NCI-H1417 (cell line): ENCODE measurements at places on chromosomes 5 and 9.

DNA sequence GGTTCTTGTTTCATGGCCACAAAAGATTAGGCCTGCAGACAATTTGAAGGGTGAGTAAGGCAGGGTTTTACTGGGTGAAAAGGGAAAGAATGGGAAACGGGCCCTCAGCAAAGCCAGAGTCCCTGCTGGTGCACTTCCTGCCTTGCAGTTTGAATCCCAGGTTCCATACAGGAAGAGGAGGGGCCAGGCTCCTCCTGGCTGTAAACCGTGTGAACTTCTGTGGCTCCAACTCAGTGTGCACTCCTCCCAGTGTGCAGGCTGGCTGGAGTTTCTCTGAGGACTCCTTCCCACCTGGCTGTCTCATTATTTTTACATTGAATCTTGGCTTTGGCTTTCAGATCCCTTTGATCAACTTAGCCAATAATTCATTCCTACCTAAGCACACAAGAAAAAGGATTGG, 367.1 kb upstream of the KLF4 start:
- no peak for DNase-seq

DNA sequence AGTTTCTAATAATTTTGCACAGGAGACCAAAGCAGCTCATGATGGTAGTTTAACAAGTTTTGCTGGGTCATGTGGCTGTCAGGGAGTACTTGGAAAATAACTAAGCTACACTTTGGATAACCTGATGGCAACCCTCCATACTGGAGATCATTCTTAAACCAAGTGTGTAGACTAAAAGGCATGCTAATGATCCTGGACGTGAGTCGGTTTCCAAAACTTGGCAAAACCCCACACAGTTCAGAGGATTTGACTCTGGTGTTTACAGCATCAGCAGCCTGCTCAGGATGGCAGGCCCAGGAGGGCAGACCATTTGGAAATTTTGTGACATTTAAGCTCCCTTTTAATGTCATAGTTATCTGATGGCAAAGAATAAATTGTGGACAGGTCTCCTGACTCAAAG, 196.5 kb upstream of the EFNA5 start:
- no peak for DNase-seq

GRCh38 chr5:2039180-2039531, 156.4 kb upstream of the IRX4 start:
- DNase-seq, result peak; percentile 42

DNA sequence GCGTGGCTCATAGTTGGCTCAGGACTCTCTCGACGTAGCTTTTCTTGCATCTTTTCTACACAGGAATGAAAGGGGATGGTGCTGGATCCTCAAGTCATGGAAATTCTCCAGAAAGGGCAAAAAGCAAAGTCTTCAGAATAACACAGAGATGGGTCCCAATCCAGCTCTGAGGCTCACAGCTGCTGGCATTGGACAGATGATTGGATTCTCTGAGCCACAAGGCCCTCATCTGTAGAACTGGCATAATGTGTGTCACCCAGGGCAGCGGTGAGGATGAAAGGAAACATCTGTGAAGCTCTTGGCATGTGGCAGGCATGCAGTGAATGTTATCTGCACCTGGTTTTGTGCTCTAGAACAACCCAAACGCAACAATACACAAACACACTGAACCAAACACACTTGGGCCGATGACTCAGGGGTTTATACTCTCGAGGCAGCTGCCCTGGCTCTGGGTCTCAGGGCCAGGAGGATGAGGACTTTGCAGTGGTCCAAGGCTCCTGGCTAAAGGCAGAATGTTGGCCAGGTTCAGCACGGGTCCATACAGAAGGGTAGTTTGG, 64.0 kb upstream of the UBTD2 start:
- DNase-seq, result no peak

DNA sequence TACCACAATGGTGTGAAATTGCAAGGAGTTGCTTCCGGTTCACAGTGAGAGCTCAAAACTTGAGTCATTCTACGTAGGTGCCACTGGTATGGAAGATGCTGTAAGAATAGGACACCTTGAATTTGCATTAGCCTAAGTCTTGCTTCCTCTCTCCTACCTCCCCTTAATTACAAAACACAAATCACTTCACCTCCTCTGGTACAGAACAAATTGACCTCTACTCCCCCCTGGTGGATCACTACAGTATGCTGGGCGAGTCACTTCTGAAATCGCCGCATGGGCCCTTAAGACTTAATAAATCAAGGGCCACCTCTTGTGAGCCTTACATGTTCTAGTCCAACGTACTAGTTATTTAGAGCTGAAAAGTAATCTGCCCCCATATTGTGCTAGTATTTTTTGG, 145.3 kb upstream of the SMARCA2 start:
- DNase-seq, result peak; percentile 58

DNA sequence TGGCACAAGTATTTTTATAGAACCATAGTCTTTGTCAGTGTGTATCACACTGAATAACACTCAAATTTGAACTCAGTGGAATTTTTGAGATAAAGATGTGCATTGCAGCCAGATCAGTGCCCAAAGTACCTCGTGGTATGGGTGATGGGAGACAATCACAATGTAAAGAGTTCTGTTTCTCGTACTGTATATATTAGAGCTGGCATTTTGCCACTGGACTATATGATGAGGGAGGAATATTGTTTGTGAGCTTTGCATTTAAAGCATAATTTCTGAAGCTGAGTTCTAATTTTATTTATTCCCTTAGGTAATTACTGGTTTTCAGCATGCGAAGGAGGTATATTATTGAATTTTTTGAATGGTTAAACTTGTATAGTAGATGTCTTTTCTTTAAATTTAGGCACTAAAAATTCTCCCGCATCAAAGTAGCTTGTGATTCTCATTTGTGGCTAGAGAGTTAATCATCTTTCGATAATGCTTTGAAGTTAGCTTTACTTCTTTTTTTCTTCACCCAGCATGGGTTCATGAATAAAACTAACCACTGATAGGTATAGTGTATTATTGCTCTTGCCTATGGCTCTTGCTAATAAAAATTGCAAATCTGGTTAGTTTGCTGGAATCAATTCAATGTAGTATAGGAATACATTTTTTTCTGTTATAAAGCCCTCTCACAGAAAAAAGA, 43.1 kb downstream of the PAM start:
- peak; percentile 51 for DNase-seq

- no peak for DNase-seq
Measured at GRCh38 chr5:170860818-170861666, 776 bp upstream of the RANBP17 start.

GRCh38 chr5:113678924-113679575, 165.6 kb downstream of the YTHDC2 start:
- peak; percentile 32 for DNase-seq

DNA sequence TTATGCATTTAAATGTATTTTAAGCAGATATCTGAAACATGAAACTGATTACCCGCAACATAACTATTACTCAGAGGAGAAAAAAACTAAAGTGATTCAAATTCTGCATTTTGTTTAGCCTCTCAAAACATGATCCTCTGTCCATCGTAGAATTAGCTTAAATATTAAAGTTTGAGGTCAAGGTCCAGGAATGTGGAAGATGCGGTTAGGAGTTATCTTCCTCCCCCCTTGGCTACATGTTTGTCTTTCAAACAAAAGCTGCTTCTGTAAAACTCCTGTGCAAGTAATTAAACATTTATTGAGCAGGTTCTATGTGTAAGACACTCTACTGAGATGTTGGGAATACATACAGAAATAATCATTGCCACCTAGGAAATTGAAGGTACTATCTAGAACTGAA, 175.0 kb upstream of the ISL1 start:
- no peak for DNase-seq

GRCh38 chr9:92740009-92740408, 24.6 kb downstream of the BICD2 start:
- DNase-seq, result no peak

DNA sequence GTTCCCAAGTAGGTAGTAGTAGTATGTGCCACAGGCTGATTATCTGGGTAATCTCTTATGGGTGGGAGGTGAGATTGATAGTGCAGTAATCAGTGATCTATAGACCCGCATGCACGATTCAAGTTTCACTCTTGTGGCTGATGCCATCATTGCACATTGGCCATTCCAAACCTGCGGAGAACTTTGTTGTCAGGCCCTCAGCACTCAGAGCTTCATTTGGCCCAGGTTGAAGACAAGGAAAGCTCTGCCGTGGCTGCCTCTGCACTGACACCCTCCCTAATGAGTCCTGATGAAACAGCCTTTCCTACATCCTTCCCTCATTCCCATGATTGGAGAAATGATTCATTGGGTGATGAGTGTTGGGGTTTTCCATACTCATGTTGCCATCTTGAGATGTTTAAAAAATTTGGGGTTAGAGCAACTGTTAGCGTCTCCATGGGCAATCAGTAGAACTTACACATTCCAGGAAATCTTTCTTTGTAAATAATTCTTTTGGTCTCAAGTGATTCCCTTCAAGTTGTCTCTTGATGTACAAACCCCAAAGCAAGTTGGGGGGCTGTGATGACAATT, 22.9 kb downstream of the PROP1 start:
- no peak for DNase-seq

GRCh38 chr5:67985686-67986387, 229.7 kb upstream of the PIK3R1 start:
- DNase-seq, result no peak

DNA sequence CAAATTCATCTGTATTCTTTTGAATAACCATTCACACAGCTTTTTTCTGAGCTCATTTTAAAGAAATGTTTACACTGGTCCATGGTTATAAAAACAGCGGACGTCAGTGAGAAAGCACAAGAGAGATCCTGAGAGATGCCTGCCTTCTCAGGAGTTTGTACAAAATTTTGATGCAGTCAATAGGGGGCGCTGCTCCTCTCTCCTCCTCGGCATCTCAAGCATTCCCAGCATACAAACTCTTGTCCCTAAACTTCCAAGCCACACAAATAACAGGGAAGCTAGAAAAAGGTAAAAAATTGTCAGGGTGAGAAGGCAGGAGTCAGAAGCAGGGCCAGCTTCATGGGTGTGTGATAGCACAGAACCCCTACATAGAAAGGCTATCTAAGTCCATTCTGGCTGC, 11.2 kb upstream of the CCDC152 start:
- no peak for DNase-seq

- peak; percentile 71 for DNase-seq
Measured at GRCh38 chr5:103041071-103041676, 78.8 kb downstream of the GIN1 start.

DNA sequence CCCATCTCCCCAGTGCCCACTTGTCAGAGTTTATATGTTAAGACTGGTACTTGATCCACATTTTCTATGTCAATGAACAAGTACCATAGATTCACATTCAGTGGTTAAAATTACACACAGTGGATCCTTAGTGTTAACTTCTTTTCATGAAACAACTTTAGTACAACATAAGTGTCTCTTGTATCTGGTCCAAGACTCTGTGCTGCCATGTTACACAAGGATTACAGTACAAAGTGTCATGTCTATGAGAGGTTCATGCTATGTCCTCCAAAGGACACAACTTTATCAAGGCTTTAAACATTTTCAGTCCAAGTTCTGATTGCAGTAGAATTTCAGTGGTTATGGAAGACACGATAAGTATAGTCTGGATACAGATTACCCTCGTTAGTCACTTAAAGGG, 13.3 kb upstream of the VLDLR start:
- no peak for DNase-seq

DNA sequence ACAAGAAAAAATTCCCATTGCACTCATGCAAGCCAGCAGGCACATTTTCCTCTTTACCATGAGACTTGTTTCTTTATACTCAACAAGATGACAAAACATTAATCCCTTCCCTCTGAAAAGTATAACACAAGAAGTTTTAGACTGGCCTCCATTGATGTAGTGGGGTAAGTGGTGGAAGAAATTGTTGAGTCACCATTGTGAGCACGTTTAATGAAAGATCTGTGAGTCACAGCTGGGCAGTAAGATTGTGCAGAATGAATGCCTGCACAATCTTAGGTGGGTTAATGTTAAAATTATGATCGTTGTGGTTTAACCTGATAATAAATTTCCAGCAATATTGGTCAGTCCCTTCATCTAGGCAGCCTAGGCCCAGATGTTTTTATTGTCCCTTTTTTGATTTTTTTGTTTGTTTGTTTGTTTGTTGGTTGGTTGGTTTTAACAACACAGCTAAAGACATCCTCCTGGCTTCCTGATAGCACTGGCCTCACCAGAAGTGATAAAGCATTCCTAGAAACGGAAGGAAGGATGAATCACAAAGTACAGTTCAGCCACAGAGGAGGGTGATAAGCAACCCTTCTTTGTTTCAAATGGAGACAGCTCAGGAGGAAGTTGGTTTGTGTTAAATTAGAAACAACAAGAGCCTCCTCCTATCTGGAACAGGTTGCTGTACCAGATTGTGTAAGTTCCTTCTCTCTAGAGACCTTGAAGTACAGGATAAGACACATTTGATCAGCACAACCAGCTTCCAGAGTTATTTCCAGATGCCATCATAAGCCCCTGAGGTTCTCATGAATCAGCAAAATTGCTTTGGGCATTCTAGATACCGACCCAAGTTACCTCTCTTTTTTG, 40.3 kb downstream of the SLC24A2 start:
- no peak for DNase-seq

DNA sequence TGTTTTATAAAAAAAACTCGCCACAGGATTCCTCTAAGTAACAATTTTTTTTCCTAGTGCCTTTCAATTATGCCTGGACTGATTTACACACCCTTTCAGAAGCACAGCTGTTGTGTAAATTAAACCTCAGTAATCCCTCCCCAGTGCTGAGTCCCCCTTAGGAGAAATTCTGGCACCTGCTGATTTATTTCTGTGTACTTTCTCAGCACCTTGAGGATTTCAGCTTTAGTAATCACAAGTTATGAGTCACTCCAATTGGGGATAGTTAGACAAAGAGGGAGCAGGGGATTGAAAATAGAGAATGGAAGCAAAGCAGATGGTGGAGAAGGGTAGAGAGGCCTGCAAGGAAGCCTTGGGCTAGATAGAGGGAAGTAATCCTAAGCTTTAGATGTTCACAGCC, 171.7 kb downstream of the TTLL11 start:
- DNase-seq, result peak; percentile 84

GRCh38 chr9:28981129-28981528, 1407.8 kb upstream of the C9orf72 start:
- DNase-seq, result no peak

GRCh38 chr5:127428748-127429147, 88.7 kb upstream of the PRRC1 start:
- no peak for DNase-seq

GRCh38 chr5:124403281-124403680, 343.2 kb downstream of the ZNF608 start:
- DNase-seq, result no peak
